BJ (cell line): ENCODE measurements at places on chromosomes 2 and 18.

DNA sequence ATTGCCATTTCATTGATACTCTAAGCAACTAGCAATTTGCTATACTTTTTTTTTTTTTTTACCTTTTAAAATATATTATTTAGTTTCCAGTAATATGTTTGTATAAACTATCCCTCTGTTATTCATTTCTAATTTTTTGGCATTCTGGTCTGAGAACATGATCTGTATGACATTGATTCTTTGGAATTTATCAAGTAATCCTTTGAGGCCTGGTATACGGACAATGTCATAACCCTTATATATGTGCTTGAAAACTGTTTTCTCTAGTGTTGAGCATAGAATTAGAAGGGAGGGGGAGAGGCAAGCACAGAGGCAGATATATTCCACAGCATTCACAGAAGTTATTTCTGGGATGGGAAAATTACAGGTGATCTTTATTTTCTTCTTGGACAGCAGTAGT lies 48.2 kb upstream of the POLE4 start:
- no peak for DNase-seq

- DNase-seq: no peak
These were observed 2.4 kb upstream of the PAX3 start for GRCh38 chr2:222301053-222301795.

DNA sequence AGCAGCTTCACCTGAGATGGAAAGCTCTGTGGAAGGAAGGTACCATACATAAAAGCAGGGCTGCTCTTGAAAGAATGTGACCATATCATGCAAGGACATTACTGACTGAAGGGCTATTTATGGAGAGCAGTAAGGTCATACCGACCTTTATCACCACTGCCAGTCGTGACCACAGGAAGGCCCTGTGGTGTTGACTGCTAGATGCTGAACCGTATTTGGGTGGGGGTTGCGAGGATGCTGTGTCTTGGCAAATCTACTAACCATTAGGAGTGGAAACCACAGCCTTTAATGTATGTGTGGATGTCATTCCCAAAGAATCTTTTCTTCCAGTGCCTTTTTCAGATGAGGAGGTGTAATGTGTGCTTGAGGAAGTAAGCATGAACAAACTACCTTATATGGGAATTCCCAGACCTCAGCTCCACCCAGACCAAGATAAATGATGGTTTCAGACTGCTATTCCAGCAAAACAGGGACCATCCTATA lies 60.8 kb downstream of the LIMS1 start:
- DNase-seq: peak; percentile 87

DNA sequence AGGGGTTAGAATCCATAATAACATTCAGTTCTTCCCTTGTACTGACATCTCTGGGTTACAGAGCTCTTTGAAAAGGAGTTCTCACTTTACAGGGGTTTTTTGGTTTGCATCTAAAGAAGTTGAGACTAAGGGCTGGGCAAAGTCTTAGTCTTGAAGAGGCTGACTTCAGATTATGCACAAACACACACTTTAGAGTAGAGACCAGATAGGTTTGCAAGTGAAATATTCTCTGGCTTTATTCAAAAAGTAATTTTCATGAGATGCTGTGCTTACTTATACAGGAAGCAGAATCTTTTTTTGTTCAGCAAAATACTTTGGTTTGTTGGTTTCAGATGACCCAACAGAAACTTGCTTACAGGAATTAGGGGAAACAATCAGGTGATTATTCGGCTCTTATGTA lies 410.9 kb upstream of the LRRTM1 start:
- DNase-seq: no peak

DNA sequence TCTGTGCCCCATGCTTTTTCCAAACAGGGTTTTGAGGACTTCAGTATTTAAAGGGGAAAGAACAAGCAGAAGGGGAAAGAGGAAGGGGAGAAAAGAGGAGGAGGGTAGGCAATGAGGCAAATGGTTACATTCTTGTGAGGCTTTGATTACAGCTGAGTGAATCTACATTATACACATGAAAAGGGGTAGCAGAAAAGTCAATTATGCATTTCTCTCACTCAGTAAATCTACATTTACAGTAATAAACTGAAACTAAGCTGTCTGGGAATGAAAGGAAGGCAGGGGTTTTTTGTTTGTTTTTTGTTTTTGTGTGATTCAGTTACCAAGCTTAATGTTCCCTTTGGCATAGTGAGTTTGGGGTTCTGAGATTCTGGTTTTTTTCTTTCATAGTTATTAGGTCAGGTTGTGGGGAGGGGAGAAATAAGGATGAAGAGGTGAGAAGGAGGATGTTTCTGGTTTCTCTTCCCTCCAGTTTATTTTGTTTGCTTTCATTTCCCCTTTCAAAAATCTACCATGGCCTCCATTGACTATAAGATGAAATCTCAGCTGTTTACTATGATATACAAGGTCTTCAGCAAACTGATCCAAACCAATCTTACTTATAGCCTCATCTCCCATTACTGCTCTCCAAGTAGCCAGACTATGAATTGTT lies 18.7 kb downstream of the C18orf63 start:
- DNase-seq: no peak

DNA sequence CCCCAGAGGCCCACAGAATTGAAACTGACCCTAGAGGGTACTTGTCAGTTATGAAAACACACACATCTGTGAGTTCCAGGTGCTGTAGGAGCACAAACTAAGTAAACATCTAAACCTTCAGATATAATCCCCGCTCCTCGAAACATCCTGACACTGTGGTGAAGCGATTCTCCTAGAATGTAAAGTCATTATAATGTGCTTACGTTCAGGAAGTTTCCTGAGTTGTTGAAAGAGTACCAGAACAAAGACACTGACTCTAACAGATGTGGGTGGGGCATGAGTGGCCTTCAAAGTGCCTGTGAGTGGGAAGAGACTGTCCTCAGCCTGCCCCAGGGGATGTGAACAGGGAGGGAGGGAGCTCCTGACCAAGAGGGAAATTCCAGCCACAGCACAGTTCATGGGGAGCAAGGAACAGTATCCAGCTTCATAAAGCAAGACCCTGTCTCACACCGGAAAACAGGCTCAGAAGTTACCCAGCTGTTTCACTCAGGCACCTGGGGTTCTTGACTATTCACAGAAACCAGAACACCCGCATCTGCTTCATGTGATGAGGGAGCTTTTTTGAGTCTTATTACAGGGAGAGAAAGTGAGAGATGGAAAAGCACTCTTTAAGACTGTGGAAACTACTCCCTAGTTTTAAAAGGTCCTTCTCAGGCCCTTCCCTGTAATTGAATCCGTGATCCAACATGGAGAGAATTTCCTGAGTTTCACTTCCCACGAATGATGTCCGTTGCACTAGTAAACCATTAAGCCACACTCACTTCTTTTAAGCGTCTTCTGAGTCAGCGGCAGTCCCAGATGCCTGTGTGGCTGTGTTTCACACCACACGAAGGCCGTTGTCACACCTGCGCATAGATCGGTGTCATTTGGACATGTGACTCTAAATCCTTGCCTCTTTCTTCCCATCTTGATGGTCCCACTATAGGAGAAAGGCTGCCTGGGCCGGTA lies 88.6 kb upstream of the EML6 start:
- DNase-seq: peak; percentile 51

- peak; percentile 97 for DNase-seq
These were observed 62.9 kb downstream of the ZNF521 start for GRCh38 chr18:25289001-25289631.

DNA sequence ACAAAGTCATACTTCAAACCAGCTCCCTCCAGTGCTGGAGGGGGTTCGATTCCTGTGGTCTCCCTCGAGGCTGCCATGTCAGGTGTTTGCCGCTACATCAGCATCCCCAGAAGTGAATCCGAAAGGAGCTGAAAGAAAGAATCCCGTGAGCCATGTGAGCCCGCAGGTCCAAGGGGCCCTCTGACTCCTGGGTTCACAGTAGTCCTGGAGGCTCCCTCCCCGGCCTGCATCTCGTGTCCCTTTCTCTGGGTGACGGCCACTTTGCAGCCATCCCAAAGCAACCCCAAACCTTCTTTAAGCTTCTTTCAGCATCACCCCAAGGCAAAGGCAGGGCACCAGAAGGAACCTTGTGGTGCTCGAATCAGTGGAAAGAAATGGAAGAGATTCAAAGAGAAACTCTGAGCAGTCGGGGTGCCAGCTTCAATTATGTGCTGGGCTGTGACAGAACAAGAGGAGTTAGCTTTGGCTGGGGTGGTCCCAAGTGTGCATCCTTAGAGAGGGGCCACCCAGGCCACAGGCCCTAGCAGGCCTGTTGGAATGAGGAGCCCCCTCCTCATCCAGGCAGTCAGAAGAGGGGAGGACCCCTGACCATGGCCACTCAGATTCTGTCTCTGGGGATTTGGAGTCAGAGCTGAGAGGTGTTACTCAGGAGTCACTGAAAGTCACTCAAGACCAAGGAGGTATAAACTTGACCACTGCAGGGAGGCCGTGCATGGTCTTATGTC lies 59.7 kb downstream of the CIB4 start:
- DNase-seq: no peak

DNA sequence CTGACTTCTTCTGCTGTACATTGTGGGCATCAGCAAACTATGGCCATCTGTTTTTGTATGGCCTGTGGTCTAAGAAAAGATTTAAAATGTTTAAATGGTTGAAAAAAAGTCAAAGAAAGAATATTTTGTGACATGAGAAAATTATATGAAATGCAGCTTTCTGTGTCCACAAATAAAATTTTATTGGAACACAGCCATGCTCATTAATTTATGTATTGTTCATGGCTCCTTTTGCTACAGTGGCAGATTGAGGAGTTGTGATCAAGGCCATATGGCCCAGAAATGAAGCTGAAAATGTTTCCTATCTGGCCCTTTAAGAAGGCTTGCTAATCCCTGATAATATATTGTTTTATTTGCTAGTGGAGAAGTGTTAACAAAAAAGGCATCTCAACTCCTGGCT lies 162.0 kb downstream of the SLC4A3 start:
- no peak for DNase-seq

GRCh38 chr2:149070681-149071320 lies 32.3 kb downstream of the LYPD6B start:
- no peak for DNase-seq

DNA sequence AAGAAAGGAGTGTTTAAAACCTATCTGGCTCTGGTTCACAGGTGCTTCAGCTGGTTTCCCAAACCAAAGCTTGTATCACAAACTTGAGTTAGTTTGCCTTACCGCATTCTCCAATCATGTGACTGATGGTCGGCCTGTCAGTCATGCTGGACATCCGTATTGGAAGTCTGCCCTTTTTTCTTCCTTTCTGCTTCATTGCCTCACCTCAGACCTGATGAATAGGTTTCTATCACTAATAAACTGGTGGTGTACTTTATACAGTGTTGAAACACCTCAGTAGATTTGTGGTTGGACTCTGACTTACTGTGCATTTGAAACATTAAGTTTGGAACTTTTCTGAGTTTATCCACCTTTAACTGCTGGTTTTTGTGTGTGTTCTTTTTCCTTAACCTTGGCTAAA lies 84.1 kb downstream of the R3HDM1 start:
- no peak for DNase-seq

GRCh38 chr2:171482877-171483276 lies 39.4 kb upstream of the CYBRD1 start:
- DNase-seq: peak; percentile 37

GRCh38 chr2:144490017-144490416 lies 29.9 kb downstream of the ZEB2 start:
- no peak for DNase-seq

DNA sequence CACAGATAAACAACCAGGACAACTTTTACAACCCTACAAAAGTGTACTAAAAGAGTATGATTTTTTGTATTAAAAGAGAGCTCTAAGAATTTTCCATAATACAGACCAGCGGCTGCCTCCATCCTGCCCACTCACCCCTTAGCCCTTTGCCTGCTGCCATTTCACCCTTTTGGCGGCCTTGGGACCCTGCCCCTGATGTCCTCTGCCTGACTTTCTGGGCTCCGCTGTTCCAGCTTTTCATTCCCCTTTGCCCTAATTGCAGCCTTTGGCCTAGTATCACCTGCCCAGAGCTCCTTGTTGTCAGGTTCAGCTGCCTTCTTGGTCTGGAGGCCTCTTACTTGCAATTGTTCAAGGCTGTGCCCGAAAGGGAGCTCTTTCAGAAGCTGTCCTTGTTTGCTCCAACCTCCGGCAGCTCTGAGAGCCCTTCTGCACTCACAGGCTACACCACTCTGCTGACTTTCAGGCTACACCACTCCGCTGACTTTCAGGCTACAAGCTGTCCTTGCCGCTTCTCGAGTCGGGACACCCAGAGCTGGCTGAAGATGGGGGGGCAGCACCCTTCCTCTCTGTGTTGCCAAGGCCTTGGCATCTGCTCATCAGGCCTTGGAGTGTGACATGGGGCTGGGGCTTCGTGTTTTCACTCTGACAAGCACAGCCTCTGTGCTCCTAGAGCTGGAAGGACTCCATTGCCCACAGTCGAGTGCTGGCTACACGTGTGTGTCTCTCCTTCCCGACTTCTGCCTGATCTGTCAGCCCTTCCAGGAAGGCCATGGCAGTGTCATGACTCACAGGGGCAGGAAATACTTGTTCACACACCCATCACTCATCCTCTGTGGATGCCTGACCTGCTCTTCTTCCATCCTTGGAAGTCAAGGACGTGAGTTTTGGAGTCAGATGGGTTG lies 43.1 kb upstream of the HDAC4 start:
- DNase-seq: no peak

DNA sequence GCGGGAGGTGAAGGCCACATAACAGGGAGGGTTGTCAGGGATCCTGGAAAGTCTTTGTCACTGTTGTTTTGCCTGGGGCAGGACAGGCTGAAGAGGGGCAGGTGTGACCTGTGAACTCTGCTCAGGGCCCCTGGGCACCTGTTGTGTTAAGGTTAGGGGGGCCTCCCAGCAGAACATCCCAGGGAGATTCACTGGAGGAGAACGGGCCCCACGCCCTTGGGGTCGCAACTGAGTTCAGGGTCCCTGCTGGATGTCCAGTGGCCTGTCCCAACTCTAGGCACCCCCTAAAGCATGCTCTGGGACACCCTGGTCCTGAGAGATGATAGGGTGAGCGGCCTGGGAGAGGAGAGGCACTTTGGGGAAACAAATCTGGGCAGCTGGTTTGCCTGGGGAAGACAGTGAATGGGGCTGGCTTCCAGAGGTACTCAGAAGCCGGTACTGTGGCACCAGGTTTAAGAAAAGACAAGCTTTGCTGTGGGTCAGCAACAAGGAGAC lies 22.9 kb downstream of the GPR35 start:
- DNase-seq: no peak

DNA sequence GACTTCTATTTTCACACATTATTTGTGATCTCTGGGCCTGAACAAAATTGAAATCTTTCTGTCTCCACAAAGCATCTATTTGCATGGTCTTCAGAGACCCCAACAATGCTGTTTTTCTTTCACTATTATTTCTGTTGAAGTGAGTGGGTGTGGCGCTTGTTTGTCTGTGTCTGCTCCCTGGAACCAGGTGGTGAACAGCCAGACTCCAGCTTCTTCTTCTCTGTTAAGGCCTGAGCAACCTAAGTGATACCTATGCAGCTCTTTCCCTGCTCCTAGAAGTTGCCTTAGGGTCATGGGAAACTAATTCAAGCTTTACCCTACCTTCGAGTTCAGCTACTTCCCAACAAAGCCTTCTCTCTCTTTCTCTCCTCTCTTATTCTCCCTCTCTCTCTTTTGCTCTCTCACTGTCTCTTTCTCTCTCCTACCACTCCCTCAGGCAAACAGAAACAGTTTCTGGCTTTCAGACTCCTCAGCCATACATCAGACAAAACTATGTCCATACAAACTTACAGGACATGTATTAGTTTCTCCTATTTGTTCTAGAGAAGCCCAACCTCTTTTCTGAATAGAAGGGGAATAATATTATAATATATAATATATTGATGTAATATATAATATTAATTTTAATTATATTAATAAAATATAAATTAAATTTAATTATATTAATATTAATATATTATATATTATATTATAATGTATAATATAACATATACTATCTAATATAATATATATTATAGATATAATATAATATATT lies 552.5 kb downstream of the DSC3 start:
- no peak for DNase-seq

- DNase-seq: no peak
These were observed 1.1 kb upstream of the MSTN start for GRCh38 chr2:190063624-190064023.
